ENCODE measurements at places on chromosomes 1 and 21.

DNA sequence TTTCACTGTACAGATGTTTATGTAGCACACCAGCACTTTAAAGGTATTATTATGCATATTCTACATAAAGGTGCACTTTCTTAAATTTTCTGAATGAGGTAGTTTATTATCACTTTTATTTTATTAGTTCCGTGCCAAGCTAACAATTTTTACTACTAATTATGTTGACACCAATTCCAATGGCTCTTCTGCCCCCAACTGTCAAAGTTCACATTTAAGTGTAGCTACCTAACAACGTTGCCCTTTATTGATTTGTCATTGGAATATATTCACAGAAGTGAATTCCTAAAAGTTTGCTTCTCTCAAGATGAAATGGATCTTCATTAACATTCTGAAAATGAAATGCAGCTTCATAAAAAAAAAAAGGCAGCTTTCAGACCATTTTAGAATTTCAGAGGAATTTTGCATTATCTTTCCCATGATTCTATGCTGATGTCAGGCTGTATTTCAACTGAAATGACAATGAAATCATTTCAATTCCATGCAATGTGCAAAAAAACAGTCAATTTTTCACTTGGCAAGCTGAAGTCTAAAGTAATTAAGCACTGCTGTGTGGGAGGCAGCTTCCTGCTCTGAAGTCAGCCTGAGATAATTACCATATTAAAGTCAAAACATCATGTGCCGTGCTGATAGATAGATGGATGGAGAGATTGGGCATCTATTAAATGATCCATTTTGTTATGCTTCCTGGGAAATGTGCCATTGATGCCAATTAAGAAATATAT lies 229.2 kb downstream of the TTLL7 start:
- no peak for DNase-seq

GRCh38 chr1:215566556-215567490 lies at the start of gene KCTD3:
Gene KCTD3, plus strand, starts transcription at chr1:215567304. Its CDS starts 382 bp downstream, at chr1:215567686.
- DNase-seq, result peak; percentile 83

DNA sequence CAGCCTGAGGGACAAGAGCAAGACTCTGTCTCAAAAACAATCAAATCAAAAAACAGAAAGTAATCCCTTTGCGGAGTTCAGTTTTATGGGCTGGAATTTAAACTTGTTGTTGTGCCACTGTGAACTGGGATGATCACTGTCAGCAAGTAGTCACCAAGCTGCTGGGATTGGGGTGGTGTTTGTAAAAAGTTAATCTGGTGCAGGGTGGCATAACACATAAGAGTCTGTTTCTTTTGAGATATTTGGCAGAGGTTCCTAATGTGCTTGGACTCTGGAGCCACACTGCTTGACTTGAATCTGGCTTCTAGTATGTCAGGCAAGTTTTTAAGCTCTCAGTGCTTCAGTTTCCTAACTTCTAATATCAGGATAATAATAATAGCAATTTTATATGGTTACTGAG lies 6.6 kb downstream of the CLIC4 start:
- DNase-seq, result no peak

- no peak for DNase-seq
These were observed 15.3 kb upstream of the AHCYL1 start for GRCh38 chr1:109969146-109969829.

Measured in Caki2 (cell line).